ENCODE measurements at places on chromosomes 3 and 15. TPM values are rescaled to one million over a fixed set of nuclear protein-coding genes. Genes with fewer than 3 reads are reported as not detected.

DNA sequence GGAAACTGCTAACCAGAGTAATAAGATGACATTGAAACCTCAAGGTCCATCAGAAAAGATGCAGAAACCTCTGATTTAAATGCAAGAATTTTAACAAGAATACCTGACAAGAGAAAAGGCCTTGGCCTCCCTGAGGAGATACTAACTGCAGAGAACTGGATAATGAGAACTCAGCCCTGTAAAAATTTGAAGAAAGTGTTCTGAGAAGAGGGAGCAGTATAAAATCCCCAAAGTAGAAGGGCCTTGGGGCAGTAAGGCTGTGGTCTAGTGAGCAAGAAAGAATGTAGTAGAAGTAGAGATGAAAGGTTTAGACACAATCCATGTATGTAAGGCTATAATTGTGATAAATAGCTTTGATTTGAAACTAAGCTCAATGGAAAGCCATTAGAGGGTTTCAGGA is 394.1 kb downstream of the ZBBX start:
- no peak for DNase-seq

DNA sequence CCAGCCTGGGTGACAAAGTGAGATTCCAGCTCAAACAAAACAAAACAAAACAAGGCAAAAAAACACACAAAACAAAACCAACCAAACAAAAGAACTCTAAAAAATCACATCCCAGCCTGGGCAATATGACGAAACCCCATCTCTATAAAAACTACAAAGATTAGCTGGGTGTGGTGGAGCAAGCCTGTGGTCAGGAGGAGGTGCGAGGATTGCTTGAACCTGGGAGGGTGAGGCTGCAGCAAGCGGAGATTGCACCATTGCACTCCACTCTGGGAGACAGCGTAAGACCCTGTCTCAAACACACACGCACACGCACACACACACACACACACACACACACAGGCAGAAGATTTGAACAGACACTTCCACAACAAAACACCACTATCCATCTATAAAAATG is 99.6 kb downstream of the SHQ1 start:
- no peak for DNase-seq

GRCh38 chr15:38748710-38749109 is 184.1 kb upstream of the RASGRP1 start:
- DNase-seq = no peak

DNA sequence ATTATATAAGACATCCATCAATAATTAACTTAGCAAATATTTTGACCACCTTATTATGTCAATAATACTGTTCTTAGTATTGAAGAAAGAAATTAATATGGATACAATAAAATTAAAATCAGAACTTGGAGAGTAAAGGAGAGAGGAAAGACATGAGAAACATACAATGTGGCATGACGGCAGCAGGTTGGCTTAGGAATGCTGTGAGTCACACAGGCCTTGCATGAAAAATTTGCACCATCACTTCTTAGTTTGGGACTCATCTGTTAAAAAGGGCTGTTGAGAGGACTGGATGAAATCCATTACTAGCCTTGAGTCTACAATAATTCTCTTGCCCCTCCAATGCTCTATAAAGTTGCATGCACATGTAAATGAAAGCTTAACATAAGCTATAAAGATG is 880.8 kb downstream of the ROBO1 start:
- DNase-seq = no peak

DNA sequence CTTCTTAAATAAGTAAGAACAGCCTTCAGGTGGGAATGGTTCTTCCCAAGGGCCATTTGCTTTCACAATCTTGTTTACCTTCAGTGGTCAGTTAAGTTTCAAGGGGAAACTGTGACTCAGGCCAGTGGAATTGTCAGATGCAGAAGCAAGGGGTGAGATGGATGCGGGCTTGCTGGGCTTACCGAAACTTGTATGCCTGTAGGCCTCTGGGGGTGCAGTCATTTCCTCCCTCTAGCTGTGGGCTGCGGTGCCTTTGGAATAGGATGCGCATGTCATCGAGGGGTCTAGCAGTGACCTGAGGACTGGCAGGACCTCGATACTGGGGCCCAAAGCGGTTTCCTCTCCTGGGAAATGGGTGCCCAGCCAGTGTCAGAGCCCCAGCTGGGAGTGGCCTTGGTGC is 121.6 kb downstream of the EEFSEC start:
- DNase-seq = no peak

- DNase-seq = no peak
Measured at GRCh38 chr3:101780661-101781060, 1.6 kb downstream of the NXPE3 start.

- DNase-seq = no peak
Measured at GRCh38 chr15:36948982-36949381, 151.4 kb downstream of the MEIS2 start.

- no peak for DNase-seq
Measured at GRCh38 chr15:88992216-88992615, 79.0 kb upstream of the MFGE8 start.

DNA sequence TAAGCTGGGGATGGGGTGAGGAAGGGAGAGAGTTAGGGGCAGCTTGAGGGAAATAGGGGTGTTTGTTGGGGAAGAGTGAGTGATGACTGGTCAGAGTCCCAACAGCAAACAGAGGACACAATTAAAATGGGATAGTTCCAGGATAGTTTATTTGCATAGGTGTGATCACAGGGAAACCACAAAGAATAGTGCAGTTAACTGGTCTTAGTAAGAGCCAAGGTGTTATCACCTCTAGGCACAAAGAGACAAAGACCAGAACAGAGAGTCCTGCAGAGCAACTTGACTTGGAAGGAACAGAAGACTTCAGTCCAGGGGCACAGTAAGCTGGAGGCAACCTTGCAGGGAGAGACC is 42.1 kb upstream of the DLG1 start:
- DNase-seq = no peak

DNA sequence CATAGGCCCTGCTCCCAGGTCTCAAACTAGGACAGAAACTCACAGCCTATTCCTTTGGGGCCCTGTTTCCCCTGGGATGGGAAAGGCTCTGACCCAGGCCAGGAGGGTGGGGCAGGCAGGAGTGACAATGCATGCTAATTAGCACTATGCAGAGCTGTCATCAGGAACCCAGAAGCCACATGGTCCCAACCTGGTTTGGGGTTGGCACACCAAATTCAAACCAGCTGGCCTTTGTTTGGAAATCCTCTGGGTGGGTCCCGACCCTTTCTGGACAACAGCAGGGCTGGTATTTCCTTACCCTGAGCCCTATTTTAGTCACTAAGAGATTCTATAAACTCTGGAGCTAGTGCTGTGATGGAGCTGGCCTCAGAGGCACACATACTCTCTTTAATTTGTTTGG is 166.2 kb downstream of the LRTM1 start:
- no peak for DNase-seq

DNA sequence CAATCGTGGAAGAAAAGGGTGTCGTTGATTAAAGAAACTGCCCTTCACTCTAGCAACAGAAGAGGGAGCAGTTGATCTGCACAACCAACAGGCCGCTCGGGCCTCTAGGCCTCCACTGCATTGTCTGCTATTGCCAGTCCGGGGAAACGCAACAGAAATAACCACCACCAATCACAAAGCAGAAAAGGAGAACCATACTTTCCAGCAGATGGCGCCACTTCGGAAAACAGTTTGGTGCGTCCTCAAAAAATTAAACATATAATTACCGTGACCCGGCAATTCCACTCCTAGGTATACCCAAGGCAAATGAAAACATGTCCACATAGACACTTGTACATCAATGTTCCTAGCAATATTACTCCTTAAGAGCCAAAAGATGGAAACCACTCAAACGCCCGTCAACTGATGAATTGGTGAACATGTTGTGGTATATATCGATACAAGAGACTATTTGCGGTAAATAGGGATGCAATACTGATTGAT is 154.1 kb downstream of the TJP1 start:
- DNase-seq = peak; percentile 74

DNA sequence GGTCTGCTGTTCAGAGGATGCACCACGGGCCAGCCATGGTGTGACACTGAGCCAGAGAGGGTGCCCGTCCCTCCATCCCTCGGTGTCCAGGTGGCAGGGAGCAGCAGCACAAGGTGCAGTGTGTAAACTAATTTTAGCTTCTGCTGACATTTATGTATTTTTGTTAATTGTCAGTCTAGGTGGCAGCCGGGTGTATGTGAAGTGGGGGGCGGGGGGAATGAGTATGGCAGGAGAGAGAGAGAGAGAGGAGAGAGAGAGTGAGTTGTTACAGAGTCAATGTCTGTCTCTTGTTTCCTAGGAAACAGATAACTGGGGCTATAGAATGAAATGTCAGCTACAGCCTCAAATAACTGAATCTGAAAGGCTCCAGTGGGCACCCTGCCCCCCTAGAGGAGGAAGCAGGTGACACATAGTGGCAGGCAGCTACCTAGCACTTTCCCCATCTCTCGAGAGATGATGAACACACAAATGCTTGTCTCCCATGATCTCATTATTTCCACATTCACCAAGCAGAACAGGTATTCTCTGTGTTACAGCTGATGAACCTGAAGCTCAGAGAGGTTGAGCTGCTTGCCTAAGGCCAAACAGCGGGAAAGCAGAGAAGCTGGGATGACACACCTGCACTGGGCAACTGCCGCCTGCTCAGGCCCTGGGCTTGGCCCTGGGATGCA is 24.7 kb downstream of the RASGRF1 start:
- DNase-seq = no peak

BRK1 gene
- total RNA-seq = 100 TPM

CKMT1B gene
- not detected for total RNA-seq

TCTA gene
- 17.4 TPM for total RNA-seq

Data from heart right ventricle (tissue), 16 donors.